ENCODE measurements at places on chromosomes 11 and 22. TPM values are rescaled to one million over a fixed set of nuclear protein-coding genes. Genes with fewer than 3 reads are reported as not detected.

The SCN2B gene
- not detected for total RNA-seq

The KLHL35 gene
- 0.93 TPM for total RNA-seq

The MYO18B gene
- 0.14 TPM for total RNA-seq

The ARHGAP20 gene
- not detected for total RNA-seq

The HORMAD2 gene
- not detected for total RNA-seq

The WNT7B gene
- not detected for total RNA-seq

The KCNC1 gene
- total RNA-seq, result not detected

The CRYBB3 gene
- not detected for total RNA-seq

Data from natural killer cell (primary cell).